Mesenchymal stem cell (in vitro differentiated cells and primary cell): ENCODE measurements at places on chromosomes 1 and 21.

DNA sequence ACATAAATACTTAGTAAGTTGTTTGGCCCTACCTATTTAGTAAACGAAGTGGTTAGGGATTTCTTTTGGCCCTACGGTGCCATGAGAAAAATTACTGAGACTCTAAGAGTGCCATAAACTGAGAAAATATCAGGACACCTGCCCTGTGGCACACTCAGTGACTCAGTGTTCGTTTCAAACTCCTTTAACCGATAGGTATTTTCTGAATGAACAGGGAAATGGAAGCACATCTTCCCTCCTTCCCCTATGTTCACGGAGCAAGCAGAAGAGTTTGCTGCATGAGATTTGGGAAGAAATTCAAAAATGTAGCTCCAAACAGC lies 134.2 kb downstream of the KAZN start:
- DNase-seq: no peak

- DNase-seq: no peak
These were observed 355.8 kb downstream of the AMY1C start for GRCh38 chr1:104105465-104105864.

DNA sequence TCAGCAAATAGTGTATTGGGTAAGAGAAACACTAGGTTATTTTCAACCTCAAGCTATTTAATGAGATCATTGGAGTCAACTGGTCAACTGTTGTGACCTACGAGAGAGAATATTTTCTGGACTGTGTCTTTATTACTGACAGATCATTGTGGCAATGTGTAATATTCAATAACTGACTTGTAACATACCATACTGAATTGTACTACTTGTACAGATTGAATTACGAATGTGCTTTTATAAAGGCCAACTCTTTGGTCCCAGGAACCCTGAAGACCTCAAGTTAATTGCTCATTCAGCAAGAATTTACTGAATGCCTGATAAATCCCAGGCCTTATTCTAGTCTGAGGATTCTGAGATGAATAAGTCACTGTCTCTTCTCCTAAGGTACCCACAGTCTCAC lies 56.1 kb upstream of the CAMK1G start:
- peak; percentile 18 for DNase-seq

- no peak for DNase-seq
These were observed 79.1 kb downstream of the TPR start for GRCh38 chr1:186295980-186296379.
